ENCODE measurements at places on chromosomes 4 and X.

DNA sequence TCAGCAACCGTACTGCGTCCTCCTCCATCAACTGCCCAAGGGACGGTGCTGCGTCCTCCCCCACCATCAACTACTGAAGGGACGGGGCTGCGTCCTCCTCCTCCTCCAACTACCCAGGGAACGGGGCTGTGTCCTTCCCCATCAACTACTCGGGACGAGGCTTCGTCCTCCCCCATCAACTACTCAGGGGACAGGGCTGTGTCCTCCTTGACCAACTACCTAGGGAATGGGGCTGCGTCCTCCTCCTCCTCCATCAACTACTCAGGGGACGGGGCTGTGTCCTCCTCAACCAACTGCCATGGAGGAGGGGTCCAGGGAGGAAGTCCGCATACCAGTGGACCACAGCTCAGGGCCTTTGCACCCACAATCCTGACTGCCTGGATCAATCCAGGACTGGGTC, 24.4 kb downstream of the PPP2R3B start:
- DNase-seq: no peak

DNA sequence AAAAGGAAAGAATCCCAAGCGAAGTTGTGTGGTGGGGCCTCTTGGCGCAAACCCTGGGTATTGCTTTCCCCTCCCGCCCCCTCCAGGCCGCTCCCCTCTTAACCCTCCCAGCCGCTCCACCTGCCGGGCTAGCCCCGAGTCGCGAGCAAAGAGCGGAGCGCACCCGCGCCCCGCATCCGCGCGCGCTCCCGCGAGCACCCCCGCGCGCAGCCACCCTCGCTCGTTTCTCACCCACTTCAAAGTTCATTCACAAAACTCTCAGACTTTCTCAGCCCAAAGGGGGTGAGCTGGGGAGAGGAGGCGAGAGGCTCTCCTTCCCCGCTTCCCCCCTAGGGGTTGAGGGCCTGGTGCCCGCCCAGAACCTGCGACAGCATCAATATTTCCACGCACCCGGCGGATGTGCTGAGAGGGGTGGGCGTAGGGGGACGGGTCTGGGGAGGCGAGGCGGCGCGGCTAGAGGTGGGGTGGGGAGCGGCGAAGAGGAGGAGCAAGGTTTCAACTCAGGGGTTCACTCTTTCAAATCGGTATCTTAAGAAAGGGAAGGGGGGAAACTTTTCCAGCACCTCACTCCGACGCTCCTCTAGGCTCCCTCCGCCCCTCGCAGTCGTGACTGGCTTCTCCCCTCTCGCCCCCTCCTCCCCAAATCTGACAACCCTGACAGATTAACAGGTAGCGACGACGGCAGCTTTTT, 1.8 kb downstream of the MAML3 start:
- peak; percentile 91 for DNase-seq

GRCh38 chrX:140572724-140573123, 67.9 kb upstream of the SOX3 start:
- no peak for DNase-seq

DNA sequence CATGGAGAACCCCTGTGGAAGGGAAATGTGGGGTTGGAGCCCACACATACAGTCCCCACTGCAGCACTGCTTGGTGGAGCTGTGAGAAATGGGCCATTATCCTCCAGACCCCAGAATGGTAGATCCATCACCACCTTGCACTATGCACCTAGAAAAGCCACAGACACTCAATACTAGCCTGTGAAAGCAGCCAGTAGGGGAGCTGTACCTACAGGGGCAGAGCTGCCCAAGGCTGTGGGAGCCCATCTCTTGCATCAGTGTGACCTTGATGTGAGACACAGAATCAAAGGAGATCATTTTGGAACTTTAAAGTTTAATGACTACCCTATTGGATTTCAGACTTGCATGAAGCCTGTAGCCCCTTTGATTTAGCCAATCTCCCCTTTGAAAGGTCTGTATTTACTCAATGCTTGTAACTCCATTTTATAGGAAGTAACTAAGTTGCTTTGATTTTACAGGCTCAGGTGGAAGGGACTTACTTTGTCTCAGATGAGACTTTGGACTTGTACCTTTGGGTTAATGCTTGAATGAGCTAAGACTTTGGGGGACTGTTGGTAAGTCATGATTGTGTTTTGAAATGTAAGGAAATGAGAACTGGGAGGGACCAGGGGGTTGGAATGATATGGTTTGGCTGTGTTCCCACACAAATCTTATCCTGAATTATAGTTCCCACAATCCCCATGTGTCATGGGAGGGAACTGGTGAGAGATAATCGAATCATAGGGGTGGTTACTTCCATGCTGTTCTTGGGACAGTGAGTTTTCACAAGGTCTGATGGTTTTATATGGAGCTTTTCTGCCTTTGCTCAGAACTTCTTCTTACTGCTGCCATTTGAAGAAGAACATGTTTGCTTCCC, 352.6 kb downstream of the INPP4B start:
- no peak for DNase-seq

DNA sequence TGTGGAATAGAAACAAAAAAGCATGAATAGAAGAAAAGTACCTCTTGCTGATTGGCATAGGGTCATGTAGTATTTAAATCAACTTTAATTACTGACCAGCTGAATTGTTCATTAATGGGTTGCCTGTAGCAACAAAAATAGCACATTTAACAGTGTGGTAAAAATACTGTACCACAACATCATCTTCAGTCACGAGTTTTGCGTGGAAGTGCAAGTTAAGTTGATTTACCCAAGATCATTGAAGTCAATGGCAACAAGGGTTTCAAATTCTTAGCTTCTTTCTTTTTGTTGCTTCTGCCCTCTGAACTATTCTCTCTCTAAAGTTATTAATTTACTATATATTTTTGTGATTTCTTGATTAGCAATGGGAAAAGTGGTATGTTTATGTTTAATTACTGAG, 526.6 kb downstream of the C4orf33 start:
- no peak for DNase-seq

DNA sequence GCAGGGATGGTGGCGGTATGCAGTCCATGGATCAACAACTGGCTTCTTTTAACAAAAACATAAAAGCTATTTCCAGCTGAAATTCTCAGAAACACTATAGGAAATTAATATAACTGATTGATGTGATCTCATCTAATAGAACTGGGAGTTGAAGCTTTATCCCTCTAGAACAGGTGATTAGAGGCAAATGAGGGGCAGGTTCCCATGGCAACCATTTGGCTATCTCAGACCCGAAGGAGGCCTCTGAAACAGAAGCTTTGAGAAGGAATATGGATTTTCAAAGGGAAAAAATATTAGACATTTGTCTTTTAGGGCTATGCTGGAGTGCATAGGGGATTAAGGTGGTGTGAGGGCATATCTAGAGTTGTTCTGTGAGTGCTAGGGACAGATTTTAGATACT, 50.0 kb downstream of the IGSF1 start:
- DNase-seq: peak; percentile 9

GRCh38 chrX:72381439-72382201, 75.9 kb upstream of the CITED1 start:
- no peak for DNase-seq

DNA sequence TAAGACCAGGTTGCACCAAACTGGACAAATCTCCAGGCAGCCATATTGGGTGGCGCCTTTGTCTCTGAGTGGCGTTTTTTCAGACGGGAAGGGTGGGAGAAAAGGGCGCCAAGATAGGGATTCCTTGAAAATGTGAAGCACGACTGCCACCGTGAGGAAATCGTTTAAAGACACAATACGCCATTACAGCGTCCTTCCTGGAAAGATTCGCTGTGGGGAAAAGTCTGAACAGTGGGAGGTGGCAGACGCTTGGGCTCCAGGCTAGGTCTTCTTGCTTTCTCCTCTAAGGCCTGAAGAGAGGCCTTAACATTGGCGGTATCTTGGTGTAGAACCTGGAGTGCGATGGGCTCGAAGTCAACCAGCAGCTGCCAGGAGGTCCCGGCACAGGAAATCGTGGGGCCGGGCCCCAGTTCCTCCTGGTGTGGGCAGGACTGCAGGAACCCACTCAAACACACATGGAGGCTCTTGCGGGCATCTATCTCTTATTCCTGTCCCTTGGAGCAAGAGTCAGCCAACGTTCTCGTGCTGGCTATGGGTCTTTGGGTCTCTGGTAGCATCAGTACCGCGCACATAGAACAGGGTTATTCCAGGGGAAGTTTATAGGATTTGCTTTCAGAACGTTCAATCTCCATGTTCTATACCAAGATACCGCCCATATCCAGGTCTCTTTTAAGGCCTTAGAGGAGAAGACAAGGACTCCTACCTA, 208.8 kb downstream of the OR13H1 start:
- DNase-seq: peak; percentile 0

DNA sequence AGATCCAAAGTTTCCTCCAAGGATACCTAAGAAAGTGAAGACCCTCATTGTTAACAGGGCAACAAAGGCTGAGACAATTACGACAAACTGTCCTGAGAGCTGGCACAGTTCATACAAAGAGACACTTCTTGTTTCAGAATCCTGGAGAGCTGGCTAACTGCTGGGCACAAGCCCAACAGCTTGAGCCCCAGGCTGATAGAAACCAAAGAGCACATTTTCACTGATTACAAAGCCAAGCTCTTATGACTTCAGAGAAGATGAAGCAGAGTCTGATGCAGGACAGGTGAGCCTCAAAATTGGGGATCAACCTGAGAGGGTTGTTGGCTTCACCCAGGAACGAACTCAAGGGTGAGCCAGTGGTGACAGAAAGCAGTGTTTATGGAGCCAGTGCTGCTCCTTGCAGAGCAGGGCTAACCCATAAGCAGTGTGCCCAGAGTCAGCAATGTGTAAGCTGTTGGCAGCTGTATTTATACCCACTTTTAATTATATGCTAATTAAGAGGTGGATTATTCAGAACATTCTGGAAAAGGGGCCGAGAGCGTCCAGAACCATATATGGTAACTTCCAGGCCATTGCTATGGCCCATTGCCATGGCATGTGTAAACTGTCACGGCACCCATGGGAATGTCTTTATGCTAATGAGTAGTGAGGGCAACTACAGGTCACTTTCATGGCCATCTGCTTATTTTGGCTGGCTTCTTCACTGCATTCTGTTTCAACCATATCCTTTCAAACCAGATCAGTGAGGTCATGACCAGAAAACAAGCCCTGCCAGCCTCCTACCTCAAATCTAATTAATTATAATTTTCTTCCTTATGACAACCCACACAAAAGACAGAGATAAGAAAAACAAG, 183.7 kb downstream of the EVC2 start:
- DNase-seq: no peak

- DNase-seq: no peak
Measured at GRCh38 chr4:75904076-75904475, 1.8 kb upstream of the PPEF2 start.

DNA sequence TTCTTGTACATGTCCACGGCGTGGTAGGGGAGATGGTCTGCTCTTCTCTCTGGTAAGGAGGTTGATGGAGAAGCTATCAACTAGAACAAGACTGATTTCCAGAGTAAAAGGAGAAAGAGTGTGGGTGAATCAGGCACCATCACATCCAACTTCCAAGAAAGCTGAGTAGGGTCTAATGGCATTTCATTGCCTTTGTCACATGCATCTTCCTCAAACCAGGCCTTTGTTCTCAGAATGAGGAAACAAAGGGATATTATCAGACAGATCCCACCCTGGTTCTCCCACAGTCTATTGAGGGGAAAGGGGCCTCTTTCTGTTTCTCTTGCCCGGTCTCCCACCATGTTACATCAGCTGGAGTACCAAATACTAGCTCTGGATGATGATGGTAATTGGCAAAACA, 160.2 kb upstream of the RBPJ start:
- DNase-seq: no peak

GRCh38 chr4:124754681-124755080, 42.1 kb upstream of the ANKRD50 start:
- no peak for DNase-seq

DNA sequence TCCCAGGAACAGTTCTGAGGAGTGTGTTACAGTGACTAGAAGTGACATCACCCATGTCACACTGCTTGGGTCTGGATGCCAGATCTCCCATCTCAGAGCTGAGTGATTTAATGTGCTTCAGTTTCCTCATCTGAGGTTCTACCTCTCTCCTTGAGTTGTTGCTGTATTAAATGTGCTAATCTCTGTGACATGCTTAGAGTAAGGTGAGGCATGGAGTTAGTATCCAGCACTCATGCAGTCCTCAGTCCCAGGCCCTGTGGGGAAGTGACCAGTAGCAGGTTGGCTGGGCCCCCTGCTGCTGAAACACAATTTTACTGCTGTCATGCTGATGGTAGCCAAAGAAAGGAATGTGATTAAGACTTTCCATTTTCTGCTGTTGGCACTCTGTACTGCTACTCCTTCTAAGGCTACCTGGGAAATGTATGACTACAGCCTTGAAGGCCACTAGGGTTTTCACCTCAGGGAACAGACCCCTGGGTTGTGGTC, 639.6 kb downstream of the MID1IP1 start:
- no peak for DNase-seq

- no peak for DNase-seq
Measured at GRCh38 chr4:14400307-14400706, 602.0 kb upstream of the CPEB2 start.

DNA sequence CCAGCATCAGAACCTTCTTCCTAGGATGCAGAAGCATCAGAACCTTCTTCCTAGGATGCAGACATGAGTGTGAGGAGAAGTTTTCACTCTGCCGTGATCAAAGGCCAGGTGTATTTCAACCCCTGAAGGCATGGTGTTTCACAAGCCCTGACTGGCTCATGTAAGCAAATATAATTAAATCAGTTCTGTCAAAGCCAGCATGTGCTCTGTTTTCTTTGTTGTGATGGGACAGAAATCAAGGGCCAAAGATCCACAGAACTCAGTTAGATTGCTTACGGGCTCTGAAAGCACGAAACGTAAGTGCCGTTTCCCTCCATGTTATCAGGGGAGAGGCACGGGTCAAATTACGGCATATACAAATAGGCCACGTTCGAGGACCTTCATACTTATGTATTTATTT, 32.0 kb upstream of the CLDN24 start:
- DNase-seq: peak; percentile 69

- peak; percentile 51 for DNase-seq
Measured at GRCh38 chr4:52840531-52841370, 21.4 kb upstream of the RASL11B start.

- no peak for DNase-seq
Measured at GRCh38 chrX:97060020-97060419, 176.3 kb downstream of the RPA4 start.

- peak; percentile 67 for DNase-seq
Measured at GRCh38 chrX:40188573-40189417, 91.0 kb upstream of the BCOR start.

DNA sequence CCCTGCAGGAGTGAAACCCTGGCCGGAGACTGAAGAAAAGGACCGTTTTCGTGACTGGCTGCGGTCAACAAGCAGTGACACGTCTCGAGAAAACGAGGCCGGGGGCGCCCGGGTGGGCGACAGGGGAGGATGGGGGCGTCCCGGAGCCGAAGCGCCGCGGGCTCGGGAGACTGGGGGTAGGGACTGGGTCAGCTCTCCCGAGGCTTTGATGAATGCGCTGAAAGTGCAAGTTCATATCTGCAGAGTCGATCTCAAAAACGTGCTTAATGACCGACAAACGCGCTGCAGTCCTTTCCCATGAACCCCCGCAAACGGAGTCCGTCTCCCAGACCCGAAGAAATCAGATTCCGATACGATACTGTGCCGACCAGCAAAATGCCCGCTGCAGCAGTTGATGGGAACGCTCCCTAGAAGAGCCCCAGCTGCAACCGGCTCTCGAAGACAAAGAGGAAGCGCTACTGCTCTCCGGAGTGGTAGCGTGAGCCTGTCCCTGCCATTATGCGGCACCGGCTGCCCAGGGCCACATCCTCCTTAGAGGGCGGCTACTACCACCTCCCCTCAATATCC, 806 bp upstream of the CD99L2 start:
- no peak for DNase-seq

GRCh38 chr4:114180481-114180880, 201.0 kb upstream of the ARSJ start:
- DNase-seq: no peak

GRCh38 chr4:145639186-145639698, 20.1 kb downstream of the MMAA start:
- no peak for DNase-seq

GRCh38 chr4:1211891-1212545, 36.9 kb downstream of the CTBP1 start:
- DNase-seq: no peak

Measured in NCI-H526 (cell line).